Hair follicle dermal papilla cell (primary cell): ENCODE measurements at places on chromosomes 13 and 19. TPM values are rescaled to one million over a fixed set of nuclear protein-coding genes. Genes with fewer than 3 reads are reported as not detected.

Gene ACTMAP
- total RNA-seq = 1.1 and 1.5 TPM in 2 replicates

Gene GJB6
- not detected in 2 replicates for total RNA-seq

Gene AMER2
- not detected in 2 replicates for total RNA-seq

Gene LGALS14
- total RNA-seq = not detected in 2 replicates

Gene IGFL1
- not detected in 2 replicates for total RNA-seq

Gene ZNF266
- total RNA-seq = 13.1 and 14.1 TPM in 2 replicates
